ENCODE measurements at places on chromosomes 13 and 19. TPM values are rescaled to one million over a fixed set of nuclear protein-coding genes. Genes with fewer than 3 reads are reported as not detected.

The RASIP1 gene
- 8.8 TPM for total RNA-seq

The KLK14 gene
- 0.20 TPM for total RNA-seq

The RAVER1 gene
- 7.8 TPM for total RNA-seq

- H3K27me3 ChIP-seq: no peaks in the 10 kb centered on the region
- H3K4me1 ChIP-seq: no peaks in the 10 kb centered on the region
- no peak overlapping the region for H3K27ac ChIP-seq
- H3K36me3 ChIP-seq: peaks cover 32% of the 10 kb centered on the region
- no peak for DNase-seq
Measured at GRCh38 chr19:50796128-50796633, 6.0 kb downstream of the ACP4 start.

DNA sequence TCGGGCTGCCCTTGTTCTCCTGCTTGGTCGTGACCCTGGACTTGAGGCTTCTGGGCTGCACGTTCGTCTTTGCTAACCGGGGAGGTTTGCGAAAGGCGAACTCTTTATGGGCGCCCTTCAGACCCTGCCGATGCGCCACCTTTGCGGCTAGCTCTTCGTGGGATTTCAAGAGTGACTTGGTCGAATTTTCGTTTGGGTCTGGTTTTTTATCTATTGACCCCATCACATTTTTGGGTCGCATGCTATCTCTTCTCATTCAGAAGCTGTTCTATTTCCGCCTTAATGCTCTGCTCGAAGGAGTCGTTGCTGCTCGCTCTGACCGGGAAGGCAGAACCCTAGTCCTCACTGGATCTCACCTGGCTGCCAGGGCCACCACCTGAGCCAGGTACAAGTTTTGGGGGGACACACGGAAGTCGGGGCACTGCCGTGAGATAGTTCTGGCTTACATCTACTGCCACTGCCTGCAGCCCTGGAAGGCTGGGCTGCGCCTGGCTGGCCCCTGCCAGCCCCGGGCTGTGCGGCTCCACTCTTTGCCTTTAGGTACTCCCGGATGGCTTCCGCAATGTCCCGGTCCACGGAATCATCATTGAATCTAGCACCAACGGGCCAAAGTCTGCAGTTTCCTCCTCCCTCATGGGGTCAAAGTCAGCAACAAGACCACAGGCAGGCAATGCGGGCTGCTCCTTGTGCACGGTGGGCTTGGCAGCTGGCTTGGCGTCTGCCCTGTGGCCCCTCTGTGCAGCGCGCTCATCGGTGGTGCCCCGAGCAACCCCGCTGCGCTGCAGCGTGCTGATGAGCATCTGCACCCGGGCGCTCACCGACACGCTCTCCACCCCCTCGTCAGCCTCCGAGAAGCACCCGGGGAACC, 16.2 kb downstream of the RB1 start:
- DNase-seq: no peak
- no peak overlapping the region for H3K4me3 ChIP-seq
- no peaks in the 10 kb centered on the region for H3K4me1 ChIP-seq
- H3K27me3 ChIP-seq: no peaks in the 10 kb centered on the region
- H3K36me3 ChIP-seq: no peaks in the 10 kb centered on the region

GRCh38 chr19:13505761-13506470, 363 bp downstream of the CACNA1A start:
- no peak for DNase-seq
- peaks cover 3% of the 10 kb centered on the region for H3K27me3 ChIP-seq
- H3K4me1 ChIP-seq: no peaks in the 10 kb centered on the region

DNA sequence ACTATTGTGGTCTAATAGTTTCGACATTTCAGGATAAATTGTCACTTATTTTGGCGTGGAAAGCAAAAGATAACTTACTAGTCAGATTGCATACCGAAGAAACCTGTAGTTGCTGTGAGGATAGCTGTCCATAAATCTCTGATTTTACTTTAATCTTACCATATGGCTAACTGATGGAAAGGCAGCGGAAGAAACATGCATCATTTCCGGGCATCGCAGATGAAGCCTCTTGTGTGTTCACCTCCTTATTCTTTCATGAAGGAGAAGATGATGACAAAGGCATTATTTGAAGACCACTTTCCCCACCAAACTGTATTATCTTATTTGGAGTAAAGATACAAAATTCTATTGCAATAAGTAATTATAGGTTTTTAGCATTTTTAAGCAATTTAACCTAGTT, 763.6 kb upstream of the SLITRK6 start:
- H3K4me1 ChIP-seq: peaks cover 4% of the 10 kb centered on the region
- H3K27me3 ChIP-seq: no peaks in the 10 kb centered on the region
- no peaks in the 10 kb centered on the region for H3K36me3 ChIP-seq

GRCh38 chr13:34750078-34750931, 191.8 kb upstream of the NBEA start:
- peak; percentile 59 for DNase-seq
- H3K27ac ChIP-seq: no peak overlapping the region

The RFXAP gene
- total RNA-seq: 2.2 TPM

GRCh38 chr13:100508996-100509395, 79.6 kb downstream of the GGACT start:
- DNase-seq: no peak
- H3K4me3 ChIP-seq: no peak overlapping the region
- H3K27me3 ChIP-seq: no peaks in the 10 kb centered on the region

DNA sequence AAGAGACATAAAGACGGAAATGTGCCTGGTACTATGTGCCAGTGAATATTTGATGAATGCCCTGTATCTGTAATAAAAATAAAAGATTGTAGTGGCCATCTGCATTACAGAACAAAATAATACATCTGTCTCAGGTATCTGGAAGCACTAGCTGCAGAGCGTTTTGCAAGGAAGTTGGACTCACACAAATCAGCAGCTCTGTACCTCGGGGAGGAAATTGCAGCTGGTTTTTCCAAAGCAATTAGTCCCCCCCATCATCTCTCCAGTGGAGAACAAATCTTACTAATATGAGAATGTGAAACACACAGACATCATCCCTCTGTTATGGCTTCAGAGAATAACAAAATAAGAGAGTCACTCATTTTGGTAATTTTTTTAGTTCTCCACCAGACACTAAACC, 245.3 kb downstream of the ITGBL1 start:
- no peaks in the 10 kb centered on the region for H3K27me3 ChIP-seq
- DNase-seq: no peak
- no peaks in the 10 kb centered on the region for H3K36me3 ChIP-seq
- no peak overlapping the region for H3K27ac ChIP-seq
- no peaks in the 10 kb centered on the region for H3K4me1 ChIP-seq
- H3K4me3 ChIP-seq: no peak overlapping the region

DNA sequence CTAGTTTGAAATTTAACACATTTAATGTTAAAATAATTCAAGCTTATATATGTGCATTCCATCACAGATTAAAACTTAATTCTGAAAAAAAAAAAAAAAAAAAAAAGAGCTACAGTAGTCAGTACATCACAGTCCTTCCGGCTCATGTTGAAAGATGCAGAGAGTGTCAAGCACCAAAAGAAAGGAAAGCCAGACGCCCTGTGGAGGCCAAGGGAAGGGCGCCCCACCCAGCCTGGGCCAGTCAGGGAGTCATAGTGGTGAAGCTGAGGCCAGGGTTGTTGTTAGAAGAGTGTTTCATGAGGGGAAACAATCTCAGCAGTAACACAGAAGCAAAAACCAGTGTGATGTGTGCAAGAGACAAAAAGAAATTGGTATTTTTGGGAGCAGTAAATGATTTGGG, 375.3 kb downstream of the MTUS2 start:
- no peaks in the 10 kb centered on the region for H3K36me3 ChIP-seq
- H3K27me3 ChIP-seq: no peaks in the 10 kb centered on the region
- no peaks in the 10 kb centered on the region for H3K4me1 ChIP-seq
- H3K4me3 ChIP-seq: no peak overlapping the region
- no peak for DNase-seq

The FAAP24 gene
- total RNA-seq: 0.41 TPM

The C13orf42 gene
- not detected for total RNA-seq

DNA sequence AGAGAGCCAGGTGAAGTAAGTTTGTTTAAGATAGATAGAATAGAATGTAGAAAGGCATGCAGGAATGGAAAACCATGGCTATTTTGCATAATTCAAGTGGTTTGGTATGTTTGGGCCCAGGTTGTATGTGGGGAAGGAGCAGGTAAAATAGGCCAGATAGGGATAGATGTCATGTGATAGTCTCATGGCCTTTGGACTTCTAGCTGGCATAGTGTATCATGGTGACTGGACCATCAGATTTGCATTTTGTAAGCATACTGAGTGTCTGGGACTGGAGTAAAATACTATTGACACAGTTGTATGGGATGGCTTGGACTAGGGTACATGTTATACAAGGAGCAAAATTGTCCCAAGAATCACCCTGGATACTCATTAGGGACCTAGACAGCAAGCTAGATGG, 38.9 kb downstream of the COG3 start:
- H3K4me1 ChIP-seq: peaks cover 15% of the 10 kb centered on the region
- peaks cover 4% of the 10 kb centered on the region for H3K36me3 ChIP-seq
- H3K27ac ChIP-seq: no peak overlapping the region
- no peak for DNase-seq

The CCDC122 gene
- 5.8 TPM for total RNA-seq

Data from pancreas (tissue), 10 donors.